ENCODE measurements at places on chromosomes 11 and 22.

GRCh38 chr11:32962016-32962415, 53.7 kb upstream of the DEPDC7 start:
- DNase-seq: no peak

DNA sequence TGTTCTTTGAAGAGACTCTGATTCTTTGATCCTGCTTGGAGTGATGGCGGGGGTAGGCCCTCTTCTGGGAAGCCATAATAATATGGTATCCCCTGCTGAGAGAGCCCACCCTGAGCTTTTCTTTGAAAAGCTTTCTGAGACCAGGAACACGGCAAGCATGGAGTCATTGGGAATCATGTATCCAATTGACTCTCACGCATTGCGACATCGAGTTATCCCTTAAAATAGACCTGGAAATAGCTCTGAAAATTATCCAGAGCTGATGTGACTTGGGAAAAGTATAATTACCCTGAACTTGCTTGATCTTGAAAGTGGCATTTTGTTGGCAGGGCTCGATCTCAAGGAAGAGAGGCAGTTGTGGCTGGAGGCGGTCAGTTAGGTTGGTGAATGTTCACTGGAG, 36.8 kb upstream of the MPEG1 start:
- no peak for DNase-seq

GRCh38 chr11:70105755-70106571, 27.8 kb downstream of the ANO1 start:
- no peak for DNase-seq

- no peak for DNase-seq
Measured at GRCh38 chr22:49848690-49849160, 4.9 kb upstream of the ZBED4 start.

DNA sequence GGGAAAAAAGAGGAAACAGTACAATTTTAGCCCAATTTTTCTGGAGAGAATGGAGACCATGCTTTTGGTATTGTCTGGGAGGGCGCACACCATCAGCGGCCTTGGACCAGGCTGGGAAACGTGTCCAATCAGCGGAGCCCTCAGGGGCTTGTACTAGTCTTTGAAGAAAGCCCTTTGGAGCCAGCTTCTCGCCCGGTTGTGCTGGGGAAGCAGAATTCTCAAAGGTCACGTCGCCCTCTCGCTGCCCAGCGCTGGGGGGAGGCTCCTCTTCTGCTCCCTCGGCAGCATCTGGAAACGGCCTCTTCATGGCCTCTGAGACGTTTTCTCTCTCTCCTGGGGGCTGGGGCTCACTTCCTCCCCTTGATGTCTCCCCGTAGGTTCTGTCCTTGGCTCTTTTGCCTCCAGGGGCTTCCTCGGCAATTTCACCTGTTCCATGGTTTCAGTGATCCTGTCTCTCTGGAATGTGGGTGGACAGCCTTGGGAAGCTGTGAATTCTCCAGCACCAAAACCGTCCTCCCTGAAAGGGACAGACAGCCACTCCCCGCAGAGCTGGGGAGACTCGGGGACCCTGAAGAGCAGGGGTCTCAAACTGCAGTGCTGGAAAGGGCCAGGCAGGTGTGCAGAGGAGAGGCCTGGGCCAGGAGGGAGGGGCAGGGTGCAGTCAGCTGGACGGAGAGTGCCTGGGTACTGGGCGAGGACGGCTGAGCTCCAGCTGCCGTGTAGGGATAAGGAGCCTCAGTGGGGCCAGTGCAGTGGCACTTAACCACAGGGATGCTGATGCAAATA, 80.2 kb downstream of the RPS6KA4 start:
- no peak for DNase-seq

DNA sequence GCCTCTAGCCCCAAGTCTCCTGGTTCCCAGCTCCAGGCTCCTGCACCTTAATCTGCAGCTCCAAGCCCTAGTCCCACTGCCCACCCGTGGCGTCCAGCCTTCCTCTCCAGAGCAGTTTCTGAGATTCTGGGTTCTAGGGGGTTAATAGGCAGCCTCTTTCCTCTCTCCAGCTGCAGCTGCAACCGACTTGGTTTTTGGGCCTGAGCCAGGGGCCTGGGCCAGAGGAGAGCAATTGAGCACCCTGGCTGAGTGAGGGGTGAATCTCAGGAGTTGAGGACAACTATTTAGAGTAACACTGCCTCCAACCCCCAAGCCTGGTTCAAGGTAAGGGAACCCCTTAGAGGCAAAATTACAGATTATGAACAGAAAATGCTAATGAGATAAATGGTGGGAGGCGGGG, 9.0 kb upstream of the CHRM1 start:
- DNase-seq: no peak

DNA sequence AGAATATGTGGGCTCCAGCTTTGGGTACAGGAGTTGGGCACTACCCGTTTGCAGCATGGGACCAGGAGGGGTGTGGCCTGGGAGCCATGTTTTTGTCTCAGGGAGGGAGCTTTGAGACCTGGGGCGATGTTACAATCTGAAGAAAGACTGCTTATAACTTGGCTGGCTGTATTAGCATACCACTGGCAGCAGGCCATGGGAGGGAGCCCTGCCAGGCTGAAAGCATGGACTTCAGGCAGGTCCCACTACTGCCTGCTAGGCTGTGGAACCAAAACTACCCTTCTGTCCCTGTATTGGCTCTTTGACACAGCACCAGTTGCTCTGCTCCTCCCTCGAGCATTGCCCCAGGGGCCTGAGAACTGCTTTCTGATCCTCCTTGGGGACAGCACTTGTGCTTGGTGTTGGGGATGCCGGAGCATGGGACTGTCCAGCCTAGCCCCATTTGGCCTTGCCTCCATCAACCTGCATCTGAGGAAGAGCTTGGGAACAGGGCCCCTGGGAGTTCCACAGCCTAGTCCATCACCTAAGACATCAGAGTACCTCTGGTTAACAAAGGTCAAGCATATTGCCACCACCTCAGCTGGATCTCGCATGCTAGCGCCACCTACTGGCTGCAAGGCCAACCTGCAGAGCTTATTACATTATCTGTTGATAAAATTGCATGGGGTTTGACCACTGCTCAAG, 217.4 kb downstream of the SBF2 start:
- no peak for DNase-seq

- no peak for DNase-seq
Measured at GRCh38 chr11:104055596-104055995, 19.2 kb downstream of the DDI1 start.

DNA sequence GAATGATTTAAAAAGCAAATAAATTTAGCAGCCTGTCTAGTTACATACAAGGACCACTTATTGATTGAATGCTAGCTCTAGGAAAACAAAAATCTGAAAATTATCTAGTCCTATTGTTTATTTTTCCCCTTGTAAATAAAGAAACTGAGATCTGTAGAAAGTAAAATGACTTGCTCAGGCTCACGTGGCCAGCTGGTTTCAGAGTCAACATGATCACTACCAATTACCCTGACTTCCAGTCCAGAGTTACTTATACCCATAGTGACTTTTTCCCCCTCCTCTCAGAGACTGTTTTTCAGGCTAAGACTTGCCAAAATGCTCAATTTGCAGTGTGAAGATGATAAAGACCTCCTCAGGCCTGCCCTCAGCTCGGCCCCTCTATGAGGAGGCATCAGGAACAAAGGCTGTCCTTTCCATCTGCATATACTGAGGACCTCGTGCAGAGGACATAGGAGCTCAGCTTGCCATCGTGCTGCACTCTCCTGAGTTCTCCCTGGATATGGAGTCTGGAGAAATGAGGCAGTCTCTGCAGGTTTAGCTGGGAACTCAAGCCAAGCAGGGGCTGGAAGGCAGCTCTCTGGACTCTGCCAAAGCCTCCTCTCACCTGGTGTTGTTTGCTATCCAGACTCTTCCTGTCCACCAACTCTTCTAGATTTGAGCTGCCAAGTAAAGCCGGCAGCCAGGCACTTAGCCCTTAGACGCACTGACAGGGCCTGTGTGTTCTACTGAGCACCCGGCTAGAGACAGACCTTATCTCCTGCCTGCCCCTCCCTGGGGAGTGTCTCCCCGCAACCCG, 883.3 kb downstream of the NTM start:
- no peak for DNase-seq

DNA sequence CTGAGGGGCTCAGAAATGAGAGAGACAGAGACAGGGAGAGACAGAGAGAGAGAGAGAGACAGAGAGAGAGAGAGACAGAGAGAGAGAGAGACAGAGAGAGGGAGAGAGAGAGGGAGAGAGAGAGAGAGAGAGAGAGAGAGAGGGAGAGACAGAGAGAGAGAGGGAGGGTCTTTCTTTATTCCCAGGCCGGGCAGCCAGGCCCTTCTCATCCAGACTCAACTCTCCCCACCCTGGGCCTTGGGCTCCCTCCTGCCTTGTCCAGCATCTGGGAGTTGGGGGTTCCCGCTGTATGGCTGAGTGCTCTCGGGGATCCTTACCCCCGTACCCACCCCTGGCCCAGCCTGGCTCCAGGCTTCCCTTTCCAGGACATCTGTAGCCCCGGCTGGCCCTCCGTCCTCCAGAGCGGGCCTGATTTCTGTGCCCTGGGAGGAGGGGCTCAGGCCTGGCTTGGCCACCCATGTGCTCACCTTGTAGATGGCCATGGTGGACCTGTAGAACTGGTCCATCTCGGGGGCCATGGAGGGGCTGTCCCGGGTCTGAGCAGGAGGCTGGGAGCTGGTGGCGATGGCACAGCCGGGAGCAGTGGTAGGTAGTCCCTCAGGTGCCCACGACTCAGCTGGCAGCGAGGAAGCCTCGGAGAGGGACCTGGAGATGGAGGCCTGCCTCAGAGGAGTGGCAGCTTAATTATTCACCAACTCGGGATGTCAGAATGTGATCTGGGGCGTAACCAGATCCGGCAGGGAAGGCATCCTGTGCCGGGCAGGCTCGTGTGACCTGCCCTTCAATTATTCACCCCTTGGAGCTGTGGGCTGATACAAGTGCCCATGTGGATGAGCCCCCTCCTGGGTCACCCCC, at the start of gene BAIAP2L2:
BAIAP2L2 (minus strand) TSS at position 677 of the 855 bp plus-strand sequence; CDS start at position 518, 159 bp downstream.
- no peak for DNase-seq

GRCh38 chr11:58762284-58763119, 30.8 kb upstream of the GLYAT start:
- no peak for DNase-seq

DNA sequence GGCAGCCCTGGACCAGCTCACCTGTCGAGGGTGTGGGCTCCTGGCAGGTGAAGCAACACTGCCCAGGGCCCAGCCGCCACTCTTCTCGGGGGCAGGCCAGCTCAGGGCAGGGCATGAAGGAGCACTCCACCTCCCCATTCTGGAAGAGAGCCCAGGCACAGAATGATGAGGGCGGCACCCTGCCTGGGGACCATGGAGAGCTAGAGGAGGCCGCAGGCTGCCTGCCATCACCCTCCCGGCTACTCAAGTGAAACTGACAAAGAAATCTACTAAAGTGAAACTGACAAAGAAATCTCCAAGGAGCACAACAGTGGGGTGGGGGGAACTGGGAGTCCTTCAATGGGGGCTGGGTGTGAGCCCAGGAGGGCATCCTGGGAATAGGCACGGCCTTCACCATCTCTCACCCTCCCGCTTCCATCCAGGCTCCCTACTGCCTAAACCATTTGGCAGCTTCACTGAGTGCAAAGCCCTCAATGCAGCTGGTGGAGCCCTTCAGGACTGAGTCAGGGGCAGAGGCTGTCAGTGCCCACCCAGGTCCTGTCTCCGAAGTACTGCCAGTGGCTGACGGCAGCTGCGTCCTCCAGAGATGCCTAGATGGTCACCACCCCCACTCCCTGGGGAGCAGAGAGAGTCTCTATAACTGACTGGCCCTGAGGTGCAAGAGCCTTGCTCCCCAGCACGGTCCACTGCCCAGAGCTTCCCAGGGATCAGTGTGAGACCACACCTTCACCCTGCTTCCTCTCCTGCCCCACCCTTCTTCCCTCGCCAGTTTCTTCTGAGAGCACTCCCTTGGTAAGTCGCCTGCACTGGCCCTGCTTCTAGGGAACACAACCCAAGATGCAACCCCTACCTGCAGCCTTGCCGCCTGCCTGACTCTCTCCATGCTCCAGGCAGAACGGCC, 21.7 kb downstream of the VWCE start:
- peak; percentile 40 for DNase-seq

- no peak for DNase-seq
Measured at GRCh38 chr22:20728523-20729190, 45.3 kb upstream of the SERPIND1 start.

DNA sequence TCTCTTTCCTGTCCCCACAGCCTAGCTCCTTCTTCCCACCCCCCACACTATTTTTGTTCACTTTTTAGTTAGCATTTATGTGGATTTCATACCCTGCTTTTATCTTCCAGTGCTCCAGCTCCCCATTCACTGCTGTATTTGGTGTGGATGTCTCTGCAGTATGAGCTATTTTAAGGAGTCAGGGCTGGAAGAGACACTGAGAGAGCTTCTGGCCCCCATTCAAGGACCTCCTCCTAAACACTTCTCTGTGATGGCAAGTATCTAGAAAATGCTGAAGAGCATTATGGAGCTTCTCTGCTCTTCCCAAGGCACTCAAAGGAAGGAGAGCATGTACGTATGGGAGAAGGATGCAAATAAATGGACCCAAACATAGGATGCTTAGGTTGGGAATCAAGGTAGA, 79.5 kb downstream of the RAB30 start:
- DNase-seq: no peak

- peak; percentile 36 for DNase-seq
Measured at GRCh38 chr11:79441461-79441875, 638 bp upstream of the TENM4 start.

- peak; percentile 45 for DNase-seq
Measured at GRCh38 chr22:33921525-33922348, 1.5 kb upstream of the LARGE1 start.

- no peak for DNase-seq
Measured at GRCh38 chr11:88064097-88064705, 111.0 kb downstream of the RAB38 start.

DNA sequence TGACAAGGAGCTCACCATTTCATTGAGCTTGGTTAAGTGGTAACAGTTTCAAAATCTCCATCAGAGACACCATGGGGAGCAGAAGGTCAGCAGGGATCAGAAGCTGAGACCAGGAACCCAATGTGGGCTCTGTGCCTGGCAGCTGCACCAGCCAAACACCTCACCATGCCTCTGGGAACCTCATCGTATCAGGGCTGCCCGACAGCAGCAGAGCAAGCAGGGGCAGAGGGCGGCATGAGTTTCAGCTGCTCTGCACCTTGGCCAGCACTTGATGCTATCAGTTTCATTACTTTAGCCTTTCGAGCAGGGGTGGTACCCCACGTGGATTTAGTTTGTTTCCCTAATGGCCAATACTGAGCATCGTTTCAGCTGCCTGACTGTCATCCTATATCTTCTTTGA, 77.8 kb downstream of the DGCR2 start:
- no peak for DNase-seq

- DNase-seq: no peak
Measured at GRCh38 chr11:112734207-112734606, 227.0 kb upstream of the NCAM1 start.

GRCh38 chr11:58530236-58530635, 22.3 kb upstream of the OR5B21 start:
- DNase-seq: no peak
